ENCODE measurements at places on chromosomes 2 and 18. TPM values are rescaled to one million over a fixed set of nuclear protein-coding genes. Genes with fewer than 3 reads are reported as not detected.

- no peak for DNase-seq
Measured at GRCh38 chr2:203510256-203510940, 24.7 kb downstream of the RAPH1 start.

- DNase-seq: no peak
Measured at GRCh38 chr2:224359569-224359968, 42.3 kb downstream of the FAM124B start.

TMEM247 gene
- total RNA-seq: not detected

FOXI3 gene
- total RNA-seq: not detected

DNA sequence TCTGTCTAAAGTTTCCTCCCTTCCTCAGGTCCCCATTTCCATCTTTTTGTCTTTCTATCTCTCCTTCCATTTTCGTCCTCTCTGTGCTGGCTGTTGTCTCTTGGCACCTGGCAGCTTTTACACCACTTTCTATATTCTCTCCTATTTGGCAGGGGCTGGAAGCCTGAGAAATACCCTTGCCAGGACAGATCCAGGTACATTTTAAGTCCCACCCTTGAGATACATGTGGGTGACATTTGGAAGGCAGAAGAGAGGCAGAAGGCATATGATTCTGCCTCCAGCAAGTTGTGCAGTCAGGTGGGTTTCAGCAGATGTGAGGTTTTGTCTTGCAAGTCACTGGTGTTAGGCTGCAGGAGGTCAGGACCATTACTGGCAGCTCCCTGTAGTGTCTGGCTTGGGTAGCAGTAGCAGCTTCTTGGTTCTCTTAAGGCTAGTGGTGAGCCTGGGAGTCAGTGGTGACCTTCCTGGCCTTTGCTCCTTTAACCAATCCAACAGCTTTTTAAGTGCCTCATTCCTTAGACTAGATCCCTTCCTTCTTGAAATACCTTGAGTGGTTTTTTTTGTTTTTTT lies 90.1 kb downstream of the CAPN13 start:
- no peak for DNase-seq

- no peak for DNase-seq
Measured at GRCh38 chr2:143489145-143489544, 359.9 kb downstream of the ARHGAP15 start.

DNA sequence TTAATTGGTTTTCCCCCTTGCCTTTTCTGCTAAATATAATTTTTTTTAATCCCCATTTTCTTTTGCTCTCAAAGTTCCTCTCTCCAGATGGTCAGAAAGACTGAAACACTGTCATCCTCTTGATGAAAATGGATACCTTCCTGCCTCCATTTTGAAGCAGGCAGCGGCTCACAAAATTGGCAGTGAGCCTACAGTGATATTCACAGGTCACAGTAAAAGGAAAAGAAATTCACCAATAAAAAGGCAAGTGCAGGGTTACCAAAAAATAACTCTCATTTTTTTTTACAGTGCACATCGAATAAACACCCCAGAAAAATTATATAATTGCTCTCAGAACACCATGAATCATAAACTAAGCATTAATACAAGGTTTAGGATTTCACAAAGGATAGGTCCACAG lies 307.5 kb downstream of the TCF4 start:
- DNase-seq: no peak

- DNase-seq: no peak
Measured at GRCh38 chr18:11874676-11875075, 23.5 kb downstream of the CHMP1B start.

GRCh38 chr18:76572518-76573247 lies 77.6 kb upstream of the ZNF516 start:
- no peak for DNase-seq

All from activated CD4-positive, alpha-beta T cell treated with anti-CD3 and anti-CD28 coated beads, Interleukin-2, amount 10 ng/mL, durations not matched to agents 7 days and 5 days (primary cell).